ENCODE measurements at places on chromosomes 1 and 21.

DNA sequence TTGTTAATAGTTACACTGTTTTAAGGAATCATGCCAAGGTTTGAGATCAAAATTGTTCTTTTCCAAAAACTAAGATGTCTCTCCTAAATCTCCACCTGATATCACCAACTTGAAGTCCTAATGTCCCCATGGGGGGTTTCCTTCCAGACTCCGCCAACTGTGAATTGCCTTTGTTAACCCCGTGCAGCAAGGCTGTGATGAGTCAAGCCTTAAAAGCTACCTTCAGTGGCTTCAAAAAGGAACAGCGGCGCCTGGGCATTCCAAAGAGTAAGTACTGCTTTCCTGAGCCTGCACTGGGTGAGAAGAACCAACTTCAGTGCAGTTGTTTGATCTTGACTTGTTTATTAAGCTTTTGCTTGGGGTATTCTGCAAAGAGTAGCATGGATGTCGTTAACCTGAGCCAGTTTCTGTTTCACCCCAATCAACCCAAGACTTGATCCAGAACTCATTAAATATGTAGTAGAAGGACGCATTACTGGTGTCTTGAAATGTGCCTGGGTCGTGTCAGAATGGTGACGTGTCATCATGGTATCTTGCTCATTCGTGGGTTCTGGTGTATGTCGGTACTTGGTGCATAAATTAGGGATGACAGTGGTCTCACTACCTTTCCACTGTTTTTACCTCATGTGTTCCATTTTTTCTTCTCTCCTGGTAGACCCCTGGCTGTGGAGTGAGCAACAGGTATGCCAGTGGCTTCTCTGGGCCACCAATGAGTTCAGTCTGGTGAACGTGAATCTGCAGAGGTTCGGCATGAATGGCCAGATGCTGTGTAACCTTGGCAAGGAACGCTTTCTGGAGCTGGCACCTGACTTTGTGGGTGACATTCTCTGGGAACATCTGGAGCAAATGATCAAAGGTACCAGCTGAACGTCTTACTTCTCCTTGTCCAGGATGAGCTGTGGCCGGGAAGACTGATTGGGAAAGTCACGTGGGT lies 8.7 kb downstream of the ETS2 start:
- no peak for DNase-seq

GRCh38 chr1:68384321-68384813 lies 65.4 kb downstream of the RPE65 start:
- peak; percentile 65 for DNase-seq

- DNase-seq, result no peak
Observed at GRCh38 chr1:145879775-145880174, 5.9 kb downstream of the ANKRD35 start.

GRCh38 chr1:45685308-45686014 lies 872 bp downstream of the GPBP1L1 start:
- DNase-seq, result no peak

DNA sequence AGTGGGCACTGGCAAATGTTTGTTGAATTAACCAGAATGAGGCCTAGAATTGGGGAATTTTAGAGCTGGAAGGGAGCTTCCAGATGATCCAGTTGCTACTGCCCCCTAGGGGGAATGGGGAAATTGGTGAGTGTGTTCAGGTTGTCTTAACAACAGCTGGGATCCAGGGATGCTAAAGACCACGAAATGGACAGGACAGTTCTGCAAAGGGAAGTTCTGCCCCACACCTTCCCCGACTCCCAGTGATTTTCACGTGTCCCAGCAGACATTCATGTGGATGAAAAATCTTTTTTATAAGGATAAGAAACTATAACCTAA lies 33.9 kb downstream of the TRIM62 start:
- DNase-seq, result peak; percentile 71

DNA sequence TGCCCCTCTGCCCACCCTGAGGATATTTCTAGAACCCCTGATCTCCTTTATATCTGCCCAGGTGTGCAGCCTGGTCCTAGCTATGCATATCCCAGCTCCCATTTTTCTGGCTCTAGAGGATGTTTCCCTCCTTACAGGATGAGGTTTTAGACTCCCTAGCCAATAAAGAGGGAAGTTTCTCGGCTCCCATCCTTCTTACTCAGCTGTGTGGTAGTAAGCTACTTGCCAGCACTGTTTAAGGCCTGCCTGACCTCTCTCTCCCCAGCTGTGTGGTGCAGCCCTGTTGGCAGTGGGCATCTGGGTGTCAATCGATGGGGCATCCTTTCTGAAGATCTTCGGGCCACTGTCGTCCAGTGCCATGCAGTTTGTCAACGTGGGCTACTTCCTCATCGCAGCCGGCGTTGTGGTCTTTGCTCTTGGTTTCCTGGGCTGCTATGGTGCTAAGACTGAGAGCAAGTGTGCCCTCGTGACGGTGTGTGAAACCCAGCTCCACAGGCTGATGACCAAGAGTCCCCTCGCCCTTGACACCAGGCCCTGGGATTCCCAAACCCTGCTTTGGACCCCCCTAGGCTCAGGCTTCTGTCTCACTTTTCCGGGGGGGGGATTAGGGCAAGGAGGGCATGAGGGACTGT lies 7.8 kb upstream of the P3R3URF start:
- no peak for DNase-seq

GRCh38 chr1:46969014-46969619 lies 27.8 kb upstream of the CYP4A11 start:
- DNase-seq, result no peak

GRCh38 chr1:102172200-102172599 lies 175.5 kb upstream of the OLFM3 start:
- no peak for DNase-seq
